ENCODE measurements at places on chromosomes 2 and 18. TPM values are rescaled to one million over a fixed set of nuclear protein-coding genes. Genes with fewer than 3 reads are reported as not detected.

- no peaks in the 10 kb centered on the region for H3K27me3 ChIP-seq
- no peaks in the 10 kb centered on the region for H3K36me3 ChIP-seq
- H3K4me1 ChIP-seq = no peaks in the 10 kb centered on the region
- no peak for DNase-seq
- H3K27ac ChIP-seq = no peak overlapping the region
- H3K4me3 ChIP-seq = no peak overlapping the region
Measured at GRCh38 chr2:160087854-160088745, 25.7 kb upstream of the PLA2R1 start.

GRCh38 chr18:34495506-34495905 lies 214.6 kb upstream of the DTNA start:
- no peak for DNase-seq
- H3K4me1 ChIP-seq = no peaks in the 10 kb centered on the region
- H3K27ac ChIP-seq = no peak overlapping the region
- no peak overlapping the region for H3K4me3 ChIP-seq

- H3K4me1 ChIP-seq = no peaks in the 10 kb centered on the region
- H3K27ac ChIP-seq = no peak overlapping the region
- no peaks in the 10 kb centered on the region for H3K36me3 ChIP-seq
- H3K27me3 ChIP-seq = no peaks in the 10 kb centered on the region
- DNase-seq = no peak
- H3K4me3 ChIP-seq = no peak overlapping the region
Measured at GRCh38 chr2:100537918-100538317, 24.9 kb upstream of the PDCL3 start.

RESP18 gene
- total RNA-seq = 0.71 TPM

FEV gene
- total RNA-seq = not detected

NAT8 gene
- not detected for total RNA-seq
